Chondrocyte (in vitro differentiated cells): ENCODE measurements at places on chromosomes 6 and 20. TPM values are rescaled to one million over a fixed set of nuclear protein-coding genes. Genes with fewer than 3 reads are reported as not detected.

DNA sequence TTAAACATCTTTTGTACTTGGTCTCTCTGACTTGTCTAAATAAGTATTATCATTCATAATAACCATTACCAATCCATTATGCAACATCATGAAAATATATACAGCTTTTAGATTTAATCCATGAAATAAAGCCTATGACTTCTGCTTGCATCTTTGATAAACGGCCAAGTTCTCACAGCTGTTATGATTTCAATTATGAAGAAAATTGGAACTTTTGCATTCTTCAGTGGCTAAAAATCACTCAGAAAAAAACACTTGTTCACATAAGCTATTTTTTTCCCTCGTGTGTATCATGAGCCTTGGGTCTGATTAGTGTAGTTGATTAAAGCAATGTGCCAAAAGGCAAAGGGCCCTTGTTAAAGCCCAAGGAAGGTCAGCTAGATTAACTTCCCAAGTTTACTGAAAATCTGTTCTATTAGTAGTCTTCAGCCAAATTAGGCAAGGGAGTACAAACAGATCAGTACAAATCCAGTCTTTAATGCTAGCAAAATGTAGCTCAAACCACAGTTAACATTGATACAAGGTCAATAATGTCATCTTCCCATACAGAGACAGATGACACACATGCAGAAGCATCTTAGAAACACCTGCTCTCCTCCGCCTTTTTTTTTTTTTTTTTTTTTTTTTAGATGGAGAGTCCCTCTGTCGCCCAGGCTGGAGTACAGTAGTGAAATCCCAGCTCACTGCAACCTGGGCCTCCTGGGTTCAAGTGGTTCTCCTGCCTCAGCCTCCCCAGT lies 69.9 kb downstream of the SGK1 start:
- no peak for DNase-seq

The GRM1 gene
- not detected in 3 replicates for total RNA-seq

The HRH3 gene
- not detected in 3 replicates for total RNA-seq

The SOX4 gene
- total RNA-seq, result 46.4 to 61.7 TPM (median 60.8 TPM) in 3 replicates

DNA sequence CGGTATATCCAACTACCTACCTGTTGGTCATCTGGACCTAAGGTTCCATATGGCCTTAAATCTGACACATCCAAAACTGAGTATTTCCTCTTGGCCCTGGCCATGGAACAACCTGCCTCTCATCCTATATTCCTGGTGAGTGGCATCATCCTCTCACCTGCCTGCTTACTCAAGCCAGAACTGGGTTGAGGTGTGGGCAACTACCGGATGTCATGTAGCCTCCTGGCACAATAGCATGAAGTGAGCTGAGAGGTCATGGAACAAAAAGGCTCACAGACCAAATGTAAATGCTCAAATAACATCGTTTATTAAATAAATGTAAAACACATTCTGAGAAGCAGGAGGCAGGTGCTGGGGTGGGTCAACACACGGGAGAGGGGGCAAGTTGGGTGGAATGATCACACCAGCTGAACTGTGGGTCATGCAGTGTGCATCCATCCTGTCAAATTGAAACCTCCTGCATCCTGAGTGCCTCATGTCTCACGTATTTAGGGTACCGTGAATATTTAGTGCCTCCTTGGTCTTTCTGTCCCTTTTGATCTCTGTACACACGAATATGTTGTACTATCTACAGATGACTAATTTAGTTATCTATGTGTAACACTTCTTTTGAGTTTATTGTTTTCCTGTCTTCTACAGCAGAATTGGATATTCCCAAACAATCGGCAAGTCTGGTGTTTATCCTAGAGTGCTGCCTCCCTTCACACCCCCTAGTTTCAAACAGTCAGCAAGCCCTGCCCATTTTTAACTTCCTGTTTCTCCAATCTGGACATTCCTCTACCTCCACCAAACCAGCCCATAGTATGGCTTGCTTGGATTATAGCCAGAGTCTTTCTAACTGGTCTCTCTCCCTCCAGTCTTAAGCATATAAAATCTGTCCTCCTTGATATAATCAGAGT lies 7.9 kb upstream of the POU5F1 start:
- no peak for DNase-seq

DNA sequence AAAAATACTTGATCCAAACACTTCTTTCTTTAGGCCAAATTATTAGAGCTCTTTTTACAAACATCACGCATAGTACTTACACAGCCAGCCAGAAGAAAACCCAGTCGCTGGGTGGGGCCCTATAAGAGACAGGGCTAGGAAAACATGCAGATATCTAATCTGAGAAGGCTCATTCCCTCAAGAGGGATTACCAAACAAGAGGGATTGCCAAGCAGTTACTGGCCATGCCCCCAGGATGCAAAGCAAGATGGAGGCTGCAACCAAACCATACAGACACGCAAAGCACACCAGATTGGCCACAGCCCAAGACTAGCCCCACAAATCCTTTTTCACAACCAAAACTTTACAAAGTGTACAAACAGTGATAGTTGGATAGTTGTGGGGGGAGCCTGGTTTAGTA lies 1235.4 kb upstream of the GJE1 start:
- DNase-seq, result no peak

- DNase-seq, result no peak
These were observed 672 bp downstream of the PREX1 start for GRCh38 chr20:48826883-48827771.
